Fibroblast of skin of left biceps (primary cell): ENCODE measurements at places on chromosomes 7 and 10.
A peak's percentile ranks its signal among the peaks of the same experiment; 100 is the strongest.

DNA sequence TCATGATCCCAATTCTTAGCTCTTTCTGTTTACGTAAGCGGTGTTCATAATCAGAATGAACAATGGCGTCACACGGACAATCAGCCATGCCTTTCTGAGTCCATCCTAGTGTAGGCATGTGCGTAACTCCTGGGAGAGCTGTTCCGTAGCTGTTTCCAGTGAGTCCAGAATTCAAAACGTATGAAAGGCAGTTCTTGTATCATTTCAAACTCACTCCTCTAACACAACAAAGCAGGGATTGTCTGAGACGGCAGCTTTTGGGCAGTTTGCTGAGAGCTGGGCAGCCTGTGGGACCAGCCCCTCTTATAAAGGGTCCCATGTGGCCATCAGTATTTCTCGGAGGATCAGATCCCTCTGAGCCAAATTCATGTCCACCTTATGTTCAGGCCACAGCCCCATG lies 43.4 kb downstream of the PSPH start:
- DNase-seq, result no peak

- DNase-seq, result no peak
These were observed 85.8 kb upstream of the NAMPT start for GRCh38 chr7:106370542-106370941.

DNA sequence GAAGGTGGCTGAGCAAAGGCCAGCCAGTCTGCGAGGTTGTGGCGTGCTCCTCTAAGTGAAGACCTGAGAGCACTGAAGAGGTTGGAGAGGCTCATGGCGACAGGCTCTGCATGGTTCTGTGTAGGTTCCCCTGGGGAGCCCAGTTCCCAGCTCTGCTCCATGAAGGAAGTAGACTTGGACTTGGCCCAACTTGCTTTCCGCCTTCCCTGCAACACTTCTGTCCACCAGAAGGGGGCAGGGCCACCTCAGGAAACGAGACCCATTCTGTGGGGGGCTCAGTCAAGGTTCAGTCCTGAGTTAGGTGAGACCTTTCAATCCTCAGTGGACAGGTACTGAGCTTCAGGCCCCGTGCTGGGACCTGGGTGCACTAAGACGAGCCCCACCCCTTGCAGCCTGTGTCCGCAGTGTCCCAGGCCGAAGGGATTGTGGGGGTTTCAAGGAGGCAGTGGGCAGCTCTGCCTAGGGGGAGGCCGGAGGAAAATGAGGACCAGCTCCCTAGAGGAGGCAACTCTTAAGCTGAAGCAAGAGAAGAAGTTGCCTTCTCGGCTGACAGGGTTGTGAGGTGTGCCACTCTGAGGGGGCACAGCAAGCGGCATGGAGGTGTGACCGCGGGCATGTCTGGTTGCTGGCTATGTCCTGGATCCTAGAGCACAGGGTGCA lies 15.0 kb upstream of the PCBD1 start:
- DNase-seq, result peak; percentile 18

- no peak for DNase-seq
These were observed 12.5 kb upstream of the CFAP69 start for GRCh38 chr7:90232430-90232829.

GRCh38 chr7:85447004-85447403 lies 260.1 kb upstream of the SEMA3D start:
- no peak for DNase-seq

DNA sequence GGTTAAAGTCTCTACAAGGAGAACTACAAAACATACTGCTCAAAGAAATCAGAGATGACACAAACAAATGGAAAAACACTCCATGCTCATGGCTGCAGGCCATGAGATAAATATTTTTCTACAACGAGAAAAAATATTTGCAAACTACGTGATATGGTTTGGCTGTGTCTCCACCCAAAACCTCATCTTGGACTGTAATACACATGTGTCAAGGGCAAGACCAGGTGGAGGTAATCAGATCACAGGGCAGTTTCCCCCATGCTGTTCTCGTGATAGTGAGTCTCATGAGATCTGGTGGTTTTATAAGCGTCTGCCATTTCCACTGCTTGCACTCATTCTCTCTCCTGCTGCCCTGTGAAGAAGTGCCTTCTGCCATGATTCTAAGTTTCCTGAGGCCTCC lies 57.8 kb downstream of the COA1 start:
- no peak for DNase-seq

GRCh38 chr7:103929901-103930311 lies 59.6 kb downstream of the RELN start:
- DNase-seq, result no peak

- DNase-seq, result no peak
These were observed 173.2 kb downstream of the ZNF438 start for GRCh38 chr10:30858499-30858898.
